ENCODE measurements at places on chromosomes 3 and 15.

GRCh38 chr15:52730173-52730572 is 51.0 kb upstream of the ATOSA start:
- DNase-seq, result peak; percentile 27

DNA sequence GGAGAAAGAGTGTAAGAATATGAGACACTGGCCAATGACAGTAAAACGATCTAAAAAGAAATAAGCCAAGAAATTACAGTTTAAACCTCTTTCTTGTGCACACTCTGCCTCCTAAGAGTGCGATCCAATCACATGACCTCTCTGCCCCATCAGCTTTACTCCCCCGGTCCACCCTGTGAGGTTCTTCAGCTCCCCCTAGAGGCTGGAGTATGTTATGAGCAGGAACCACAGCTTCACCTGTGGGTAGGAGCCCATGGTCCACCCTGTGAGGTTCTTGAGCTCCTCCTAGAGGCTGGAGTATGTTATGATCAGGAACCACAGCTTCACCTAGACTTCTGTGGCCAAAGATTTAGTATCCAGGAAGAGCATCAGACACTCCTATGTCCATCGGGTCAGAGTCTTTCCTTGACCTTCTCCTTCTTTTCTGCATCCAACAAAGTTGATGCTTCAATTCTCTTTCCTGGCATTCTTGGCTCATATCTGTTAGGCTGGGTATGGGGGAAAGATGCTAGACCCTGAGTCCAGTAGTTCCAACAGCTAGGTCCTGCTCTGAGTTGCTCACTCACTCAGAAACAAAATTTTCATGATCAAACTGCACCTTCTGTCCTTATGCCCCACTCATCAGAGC is 164.0 kb downstream of the MINAR1 start:
- DNase-seq, result peak; percentile 81

DNA sequence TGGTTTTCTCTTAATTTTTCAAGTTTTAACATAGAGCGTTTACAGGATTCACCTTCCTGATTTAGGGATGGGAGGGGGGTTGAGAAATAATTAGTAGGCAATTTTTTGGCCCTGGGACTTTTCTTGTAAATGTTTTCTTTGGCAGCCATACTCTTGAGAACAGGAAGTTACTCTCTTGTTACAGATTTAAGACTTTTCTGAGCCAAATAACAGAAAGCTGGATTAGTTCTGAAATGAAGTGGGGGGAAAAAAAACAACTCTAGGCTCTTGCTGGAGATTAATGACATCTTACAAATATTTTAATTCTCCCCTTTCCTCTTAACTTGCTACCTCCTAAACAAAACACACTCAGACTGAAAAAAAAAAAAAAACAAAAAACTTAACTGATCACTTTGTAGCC is 13.8 kb upstream of the POLR2M start:
- no peak for DNase-seq

DNA sequence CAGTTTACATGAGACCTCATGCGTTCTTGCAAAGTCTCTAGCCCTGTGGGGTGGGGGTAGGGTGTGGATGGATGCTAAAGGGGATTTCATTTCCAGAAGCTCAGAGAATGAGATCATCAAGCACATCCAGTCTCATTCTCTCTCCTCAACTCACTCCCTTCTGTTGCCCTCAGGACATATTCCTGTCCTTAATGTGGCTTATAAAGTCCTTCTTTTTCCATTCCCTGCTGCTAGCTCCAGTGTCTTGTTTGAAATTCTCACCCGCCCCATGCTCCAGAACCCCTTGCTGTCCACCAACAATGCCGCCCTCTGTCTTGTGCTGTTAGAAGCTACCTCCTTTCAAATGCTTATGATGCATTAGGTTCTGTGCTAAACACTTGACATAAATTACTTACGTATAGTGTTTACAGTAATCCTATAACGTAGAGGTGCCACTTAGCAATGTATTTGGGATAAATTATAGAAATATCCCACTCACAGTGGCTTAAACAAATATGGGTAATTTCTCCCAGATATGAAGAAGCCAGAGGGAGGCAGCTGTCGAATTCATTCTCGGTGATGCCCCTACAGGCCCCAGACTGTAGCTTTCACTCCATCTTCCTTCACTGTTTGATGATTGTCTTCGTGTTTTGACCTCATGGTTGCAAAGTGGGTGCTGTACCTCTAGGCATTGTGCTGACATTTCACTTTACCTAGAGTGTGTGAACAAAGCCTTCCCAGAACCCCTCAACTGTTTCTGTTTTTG is 273.1 kb upstream of the TBL1XR1 start:
- no peak for DNase-seq

- DNase-seq, result no peak
These were observed 23.5 kb upstream of the ARPIN start for GRCh38 chr15:89936051-89936785.

DNA sequence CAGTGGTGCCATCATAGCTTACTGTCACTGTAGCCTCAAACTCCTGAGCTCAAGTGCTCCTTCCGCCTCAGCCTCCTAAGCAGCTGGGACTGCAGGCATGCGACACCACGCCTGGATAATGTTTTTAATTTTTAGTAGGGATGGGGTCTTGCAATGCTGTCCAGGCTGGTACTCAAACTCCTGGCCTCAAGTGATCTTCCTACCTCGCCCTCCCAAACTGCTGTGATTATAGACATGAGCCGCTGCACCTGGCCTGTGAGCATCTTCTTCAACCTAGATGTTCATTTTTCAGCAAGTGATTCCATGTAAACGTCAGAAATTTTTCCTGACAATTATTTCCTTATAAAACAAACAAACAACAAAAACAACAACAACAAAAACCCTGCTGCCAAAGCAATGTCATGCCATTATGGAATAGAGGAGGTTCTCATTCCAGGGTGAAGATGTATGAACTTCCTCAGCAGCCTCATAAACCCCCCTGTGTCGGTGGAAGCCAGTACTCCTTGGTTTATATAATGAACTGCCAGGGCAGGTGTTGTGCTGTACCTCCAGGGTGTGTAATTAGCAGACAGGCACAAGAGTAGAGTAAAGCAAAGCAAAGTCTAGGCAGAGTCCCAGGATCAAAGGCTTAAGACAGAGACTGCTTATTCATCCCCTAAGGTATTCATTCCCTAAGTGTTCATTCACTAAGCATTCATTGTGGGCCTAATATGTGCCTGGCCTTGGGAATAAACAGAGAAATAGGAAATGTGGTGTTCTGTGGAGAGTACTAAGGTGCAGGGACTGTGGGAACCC is 44.6 kb downstream of the NR2C2 start:
- no peak for DNase-seq

DNA sequence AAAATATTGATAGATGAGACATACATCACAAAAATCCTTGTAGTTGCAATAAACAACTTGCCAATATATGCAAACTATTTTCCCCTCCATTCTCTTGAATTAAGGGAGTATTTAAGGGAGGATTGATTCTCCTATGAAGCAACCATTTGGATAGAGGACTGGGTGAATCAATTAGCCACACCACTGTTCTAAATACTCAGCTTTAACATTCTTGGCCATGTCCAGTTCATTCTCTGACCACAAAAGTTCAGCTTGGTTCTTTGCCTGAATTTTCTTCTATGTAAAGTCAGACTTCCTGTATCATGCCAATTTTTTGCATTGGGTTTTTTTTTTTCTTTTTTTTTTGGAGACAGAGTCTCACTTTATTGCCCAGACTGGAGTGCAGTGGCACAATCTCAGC is 15.8 kb upstream of the SEC11A start:
- DNase-seq, result no peak

- no peak for DNase-seq
These were observed 89.7 kb upstream of the FHIT start for GRCh38 chr3:61340931-61341461.

DNA sequence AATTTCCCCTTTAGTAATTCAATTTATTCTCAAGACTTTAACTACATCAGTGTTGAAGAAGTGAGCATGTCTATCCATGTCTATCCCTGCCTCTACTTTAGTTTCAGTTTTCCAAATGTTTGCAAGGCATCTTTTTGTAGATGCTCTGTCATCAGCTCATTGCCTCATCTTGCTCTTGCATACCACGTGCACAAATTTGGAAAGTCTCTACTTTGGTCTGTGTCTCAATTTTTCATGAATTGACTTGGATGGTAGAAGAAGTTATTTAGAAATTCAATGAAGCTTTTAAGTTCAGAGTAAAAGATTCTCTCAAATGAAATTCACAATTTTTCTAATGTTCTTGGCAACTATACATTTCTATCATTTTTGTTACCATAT is 55.3 kb downstream of the CLDN1 start:
- DNase-seq, result no peak

DNA sequence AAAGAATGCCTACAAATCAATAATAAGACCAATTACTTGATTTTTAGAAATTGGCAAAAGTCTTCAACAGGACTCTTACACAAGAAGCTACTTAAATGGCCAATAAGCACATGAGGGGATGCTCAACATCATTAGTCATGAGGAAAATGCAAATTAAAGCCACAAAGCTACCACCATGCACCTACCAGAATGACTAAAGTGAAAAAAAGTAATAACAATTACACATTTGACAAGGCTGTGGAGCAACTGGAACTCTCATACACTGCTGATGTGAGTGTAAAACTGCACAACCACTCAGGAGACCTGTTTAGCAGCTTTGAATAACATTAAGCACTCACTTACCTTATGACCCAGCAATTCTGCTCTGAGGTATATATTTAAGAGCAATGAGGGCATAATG is 68.4 kb downstream of the PPCDC start:
- no peak for DNase-seq

DNA sequence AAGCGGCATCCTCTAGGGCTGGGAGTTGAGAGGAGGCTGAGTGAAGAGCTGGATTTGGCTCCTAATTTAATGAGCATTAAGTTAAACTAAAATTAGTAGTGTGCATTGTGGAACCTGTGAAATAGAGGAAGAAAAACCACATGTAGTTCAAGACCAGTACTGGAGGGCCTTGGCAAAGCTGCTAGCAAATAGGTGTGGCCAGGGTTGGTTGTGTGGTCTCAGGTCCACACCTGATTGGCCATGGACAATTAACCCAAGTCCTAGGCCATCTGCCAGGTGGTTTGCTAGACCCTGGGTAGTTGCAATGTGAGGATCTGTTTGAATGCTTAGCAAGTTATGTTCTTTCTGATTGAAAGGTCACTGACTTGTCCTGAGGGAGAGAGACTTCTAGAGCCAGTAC is 275.5 kb downstream of the PDCD6IP start:
- DNase-seq, result no peak

DNA sequence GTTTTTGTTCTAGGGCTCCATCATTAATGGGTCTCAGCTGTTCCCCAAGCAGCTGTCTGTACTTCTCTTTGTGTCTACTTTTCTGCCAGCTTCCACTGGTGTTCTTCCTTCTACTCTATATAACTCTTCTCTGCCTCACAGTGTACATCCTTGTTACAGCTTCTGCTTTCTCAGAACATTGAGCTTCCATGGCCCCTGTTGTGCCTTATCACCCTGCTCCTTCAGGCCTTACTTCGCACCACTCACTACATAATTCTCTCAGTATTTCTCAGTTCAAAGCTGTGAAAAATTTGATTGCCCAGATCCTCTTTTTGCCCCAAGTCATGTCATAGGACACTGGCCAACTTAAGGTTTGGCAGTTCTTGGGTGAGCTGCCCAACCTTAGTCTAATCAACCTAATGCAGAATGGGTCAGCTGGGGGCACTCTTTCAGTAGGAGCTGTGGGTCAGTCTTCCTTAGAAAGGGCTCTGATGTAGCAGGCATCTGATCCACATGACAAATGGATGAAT is 28.9 kb downstream of the CSTA start:
- DNase-seq, result no peak

DNA sequence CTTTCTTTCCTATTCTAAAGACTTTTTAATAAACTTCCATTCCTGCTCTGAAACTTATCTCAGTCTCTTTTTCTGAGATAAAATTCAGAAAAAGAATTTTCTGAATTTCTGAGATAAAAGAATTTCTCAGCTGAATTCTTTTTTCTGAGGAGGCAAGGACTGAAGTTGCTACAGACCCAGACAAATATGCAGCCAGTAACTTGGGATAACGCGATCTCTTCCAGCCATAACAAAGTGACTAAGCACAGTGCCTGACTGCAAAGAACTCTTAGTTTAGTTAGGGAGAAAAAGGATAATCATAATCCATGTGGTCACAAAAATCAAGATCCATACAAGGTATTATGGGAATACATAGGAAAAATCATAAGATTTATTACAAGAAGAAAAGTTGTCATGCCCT is 222.0 kb upstream of the GAP43 start:
- peak; percentile 65 for DNase-seq

DNA sequence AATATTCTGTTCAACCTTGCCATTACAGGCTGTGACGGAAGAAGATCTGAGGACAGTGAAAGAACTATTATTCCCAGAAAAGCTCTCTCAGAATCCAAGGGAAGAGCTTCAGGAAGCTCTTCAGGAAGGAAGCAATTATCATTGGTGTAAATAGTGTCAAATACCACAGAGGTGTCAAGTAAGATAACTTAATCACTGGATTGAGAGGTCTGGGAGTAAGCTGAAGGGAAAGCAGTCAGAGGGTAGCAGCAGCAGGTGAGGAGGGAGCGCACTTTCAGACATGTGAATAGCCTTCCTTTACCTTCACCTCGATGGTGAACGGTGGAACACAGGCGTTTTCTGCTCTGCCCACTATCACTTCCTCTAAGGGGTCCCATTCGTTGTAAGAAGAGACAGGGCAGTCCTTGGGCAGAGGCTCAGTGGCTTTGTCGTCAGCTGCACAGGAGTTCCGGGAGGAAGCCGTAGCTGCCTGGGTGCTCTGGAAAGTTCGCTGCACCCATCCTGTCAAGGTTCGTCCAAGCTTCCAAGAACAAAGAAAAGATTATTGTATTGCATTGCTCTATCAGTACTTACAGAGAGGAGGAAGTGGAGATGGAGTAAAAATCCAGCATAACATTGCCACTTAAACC is 1.9 kb downstream of the GATM start:
- DNase-seq, result no peak

GRCh38 chr15:43518197-43518761 is 871 bp downstream of the MAP1A start:
- DNase-seq, result no peak

GRCh38 chr3:120473896-120474675 is 23.3 kb upstream of the FSTL1 start:
- no peak for DNase-seq

- DNase-seq, result peak; percentile 63
These were observed 98.0 kb upstream of the TNFAIP8L3 start for GRCh38 chr15:51192521-51193280.

DNA sequence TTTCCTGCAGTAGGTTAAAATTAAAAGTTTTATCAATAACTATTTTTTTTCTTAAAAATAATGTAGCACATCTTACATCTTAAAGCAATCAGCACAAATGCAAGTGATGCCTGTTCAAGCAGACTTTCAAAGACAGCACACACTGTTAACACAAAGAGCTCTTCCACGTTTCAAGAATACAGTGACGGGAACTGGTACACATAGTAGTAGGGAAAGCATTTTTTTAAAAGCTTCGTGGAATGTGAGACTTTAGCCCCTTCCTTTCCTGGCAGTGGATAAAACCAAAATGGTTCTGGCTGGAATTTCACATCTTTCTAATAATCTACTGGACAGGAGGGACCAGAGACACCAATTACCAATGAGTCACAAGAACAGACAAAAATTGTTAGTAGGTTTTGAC is 33.5 kb upstream of the SLC2A2 start:
- no peak for DNase-seq

Measured in HS-27A (cell line).